Activated CD8-positive, alpha-beta memory T cell treated with anti-CD3 and anti-CD28 coated beads for 4 hours (primary cell): ENCODE measurements at places on chromosomes 5 and 9.

- no peak for DNase-seq
These were observed 763 bp upstream of the IRX2 start for GRCh38 chr5:2752059-2752820.

GRCh38 chr9:34400275-34400674 is 23.6 kb upstream of the MYORG start:
- no peak for DNase-seq

- no peak for DNase-seq
These were observed 228.9 kb upstream of the MVB12B start for GRCh38 chr9:126097679-126098078.

DNA sequence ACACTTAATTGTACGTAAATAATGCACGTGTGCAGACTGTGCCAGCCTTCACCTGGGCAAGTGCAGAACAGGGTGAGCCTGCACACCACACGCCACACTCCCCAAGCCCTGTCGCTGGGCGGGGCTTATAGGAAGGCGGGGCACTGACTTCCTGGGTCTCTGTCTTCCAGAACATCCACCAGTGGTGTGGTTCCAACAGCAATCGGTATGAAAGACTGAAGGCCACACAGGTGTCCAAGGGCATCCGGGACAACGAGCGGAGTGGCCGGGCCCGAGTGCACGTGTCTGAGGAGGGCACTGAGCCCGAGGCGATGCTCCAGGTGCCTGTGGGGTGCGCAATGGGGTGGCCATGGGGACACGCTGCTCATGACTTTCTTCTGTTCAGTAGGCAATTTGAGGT is 44.2 kb downstream of the GSN start:
- no peak for DNase-seq

- DNase-seq, result no peak
These were observed 261.0 kb upstream of the CDH6 start for GRCh38 chr5:30932273-30933017.

DNA sequence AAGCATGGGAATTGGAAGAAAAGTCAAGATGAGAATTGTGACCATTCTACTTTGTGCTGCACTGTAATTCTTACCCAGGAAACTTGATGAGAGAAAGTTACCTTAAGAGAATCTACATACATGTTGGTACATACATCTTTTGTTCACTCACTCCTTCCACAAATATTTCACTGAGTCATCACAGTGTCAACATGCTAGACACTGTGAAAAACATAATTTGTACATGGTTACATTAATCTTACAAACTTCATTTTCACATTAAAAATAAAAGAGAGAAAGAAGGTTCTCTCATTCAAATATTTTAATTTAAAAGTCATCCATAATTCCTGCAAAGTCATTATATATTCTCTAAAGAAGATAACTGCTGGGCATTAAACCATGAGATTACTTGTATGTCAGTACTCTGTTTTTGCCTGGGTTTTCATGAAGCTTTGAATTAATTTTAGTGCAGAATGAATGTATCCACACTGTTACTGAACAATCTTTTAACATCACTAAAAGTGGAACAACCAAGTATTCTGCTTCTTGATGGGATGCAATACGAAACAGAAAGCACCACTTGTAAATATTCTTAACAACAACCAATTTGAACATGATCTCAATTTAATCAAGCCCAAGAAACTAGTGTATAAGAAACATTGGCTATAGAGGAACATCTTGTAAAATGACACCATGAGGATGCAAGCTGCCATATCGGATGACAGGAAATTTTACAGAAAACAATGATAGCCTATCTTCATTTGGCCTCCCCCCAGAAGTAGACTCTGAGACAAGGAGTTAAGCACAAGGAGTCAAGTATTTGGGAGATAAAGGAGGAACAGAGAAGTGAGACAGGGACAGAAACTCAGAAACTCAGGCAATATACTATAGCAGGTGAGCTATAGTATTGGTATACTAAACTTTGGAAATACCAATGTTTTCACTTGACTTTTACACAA is 28.4 kb downstream of the ERP44 start:
- no peak for DNase-seq

DNA sequence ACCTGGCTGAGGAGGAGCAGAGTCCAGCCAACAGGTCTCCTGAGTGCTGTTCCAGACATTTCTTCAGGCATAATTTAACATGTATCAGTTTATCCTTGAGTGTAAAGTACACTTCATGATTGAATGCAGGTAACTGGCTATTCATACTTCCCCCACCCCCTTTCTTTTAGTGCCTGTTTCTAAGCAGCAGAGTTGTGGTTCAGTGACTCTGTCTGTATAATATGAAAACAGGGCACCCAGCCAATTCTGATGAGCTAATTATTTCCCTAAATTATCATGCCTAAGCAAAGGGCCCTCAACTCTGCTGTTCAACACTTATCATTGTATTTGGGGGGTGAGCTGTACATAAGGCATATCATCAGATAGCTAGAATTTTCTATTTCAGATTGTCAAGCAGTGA is 51.9 kb upstream of the ZSWIM6 start:
- no peak for DNase-seq

DNA sequence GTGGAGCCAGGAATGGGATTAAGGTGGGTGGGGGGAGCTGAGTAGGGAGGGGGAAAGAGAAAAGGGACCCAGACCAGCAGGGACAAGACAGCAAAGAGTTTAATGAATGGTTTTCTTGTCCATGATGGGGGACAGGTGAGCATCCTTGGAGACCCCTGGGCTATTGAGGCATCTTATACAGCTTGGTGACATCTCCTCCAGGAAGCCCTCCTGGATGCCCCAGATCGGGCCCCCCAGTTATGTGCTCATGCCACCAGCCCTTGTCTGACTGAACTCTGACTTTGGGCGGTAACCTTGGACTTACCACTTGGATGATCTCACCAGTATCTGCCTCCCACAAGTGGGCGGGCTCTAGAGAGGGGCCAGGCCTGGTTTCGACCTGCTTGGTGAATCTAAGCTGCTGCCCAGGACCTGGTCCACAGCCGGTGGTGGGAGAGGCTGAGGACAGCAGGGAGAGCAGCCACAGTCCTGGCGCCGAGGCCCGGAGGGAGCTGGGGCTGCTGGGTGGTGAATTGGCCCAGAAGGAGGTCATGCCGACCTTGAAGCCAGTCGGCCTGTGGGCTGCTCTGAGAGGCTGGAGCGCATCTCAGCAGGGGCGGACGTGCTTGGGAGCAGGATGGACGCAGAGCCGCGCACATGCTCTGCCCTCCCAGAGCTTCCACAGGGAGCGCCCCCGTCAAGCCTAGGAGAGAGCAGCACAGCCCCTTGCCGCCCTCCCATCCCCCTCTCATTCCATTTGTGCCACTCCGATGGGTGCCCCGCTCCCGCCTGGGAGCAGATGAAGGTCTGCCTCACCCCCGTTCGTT is 36.2 kb downstream of the UNC5A start:
- no peak for DNase-seq

DNA sequence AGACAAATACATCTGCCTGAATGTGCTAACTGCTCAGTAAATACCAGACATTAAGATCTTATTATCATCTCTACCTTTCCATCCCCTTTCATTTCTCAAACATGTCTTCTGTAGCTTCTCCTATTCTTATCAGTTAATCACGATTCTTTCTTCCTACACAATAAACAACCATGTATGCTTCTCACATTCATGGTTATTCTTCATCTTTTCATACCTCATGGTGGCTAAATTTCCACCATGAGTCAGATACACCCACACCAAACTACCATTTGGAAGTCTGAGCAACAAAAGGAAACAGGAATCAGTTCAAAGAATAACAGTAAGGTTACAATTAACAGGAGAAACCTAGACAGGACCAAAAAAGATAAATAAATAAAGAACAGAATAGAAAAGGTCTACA is 7.7 kb downstream of the ZNF622 start:
- DNase-seq, result no peak

GRCh38 chr5:132530946-132531345 is 12.4 kb downstream of the IL5 start:
- no peak for DNase-seq
